Activated naive CD8-positive, alpha-beta T cell treated with anti-CD3 and anti-CD28 coated beads, Interleukin-2, amount 10 ng/mL, durations not matched to agents 7 days and 5 days (primary cell): ENCODE measurements at places on chromosomes 12 and 14. TPM values are rescaled to one million over a fixed set of nuclear protein-coding genes. Genes with fewer than 3 reads are reported as not detected.

GRCh38 chr14:53842938-53843337 lies 113.7 kb downstream of the BMP4 start:
- H3K4me1 ChIP-seq, result no peaks in the 10 kb centered on the region
- DNase-seq, result no peak
- H3K4me3 ChIP-seq, result no peak overlapping the region
- H3K27me3 ChIP-seq, result no peaks in the 10 kb centered on the region
- H3K36me3 ChIP-seq, result no peaks in the 10 kb centered on the region
- H3K27ac ChIP-seq, result no peak overlapping the region

GRCh38 chr12:32995623-32996022 lies 99.0 kb upstream of the PKP2 start:
- no peak overlapping the region for H3K4me3 ChIP-seq
- DNase-seq, result no peak
- H3K36me3 ChIP-seq, result no peaks in the 10 kb centered on the region
- no peaks in the 10 kb centered on the region for H3K4me1 ChIP-seq
- peaks cover 2% of the 10 kb centered on the region for H3K27me3 ChIP-seq
- H3K27ac ChIP-seq, result no peak overlapping the region

DNA sequence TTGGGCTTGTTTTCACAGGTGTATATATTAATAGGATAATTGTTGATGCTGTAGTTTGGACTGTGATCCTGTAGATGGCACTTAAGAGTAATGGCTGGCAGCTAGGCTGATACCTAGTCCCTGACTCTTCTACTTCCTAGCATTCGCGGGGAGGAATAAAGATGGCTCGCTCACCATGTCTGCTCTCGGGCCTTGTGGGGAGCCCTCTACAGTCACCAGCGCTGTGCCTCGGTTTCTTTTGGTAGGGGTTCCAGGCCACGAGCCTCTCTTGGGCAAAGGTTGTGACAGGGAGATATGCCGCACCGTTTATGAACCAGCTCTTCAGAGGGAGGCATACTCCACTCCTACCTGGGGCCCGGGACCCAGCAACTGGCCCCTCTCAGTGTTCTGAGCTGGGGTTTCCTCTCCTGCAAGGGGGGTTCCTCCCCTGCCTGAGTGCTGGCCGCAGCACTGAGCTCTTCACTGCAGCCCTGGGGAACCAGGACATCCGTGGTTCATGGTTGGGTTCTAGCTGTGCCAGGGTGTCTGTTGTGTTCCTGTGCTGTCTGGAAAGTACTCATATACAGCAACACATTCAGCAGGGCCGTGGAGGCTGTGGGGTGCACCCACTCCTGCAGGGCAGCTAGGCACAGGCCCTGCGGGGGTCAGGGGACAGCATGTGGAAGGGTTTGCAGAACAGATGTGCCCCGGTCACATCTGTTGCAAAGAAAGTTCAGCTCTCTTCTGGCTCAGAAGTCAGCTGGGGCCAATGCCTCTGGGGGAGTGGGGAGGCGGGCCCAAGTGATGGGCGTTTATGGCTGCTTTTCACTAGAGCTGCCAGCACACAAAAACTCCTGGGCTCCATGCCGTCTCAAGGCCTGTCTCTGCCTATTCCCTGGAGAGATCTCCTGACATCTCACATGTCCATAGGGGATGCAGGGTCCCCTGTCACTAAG lies 147.9 kb downstream of the PPFIA2 start:
- DNase-seq, result no peak
- no peaks in the 10 kb centered on the region for H3K4me1 ChIP-seq
- H3K4me3 ChIP-seq, result no peak overlapping the region
- no peaks in the 10 kb centered on the region for H3K36me3 ChIP-seq

GRCh38 chr14:81153187-81153586 lies 67.6 kb downstream of the GTF2A1 start:
- no peaks in the 10 kb centered on the region for H3K27me3 ChIP-seq
- H3K27ac ChIP-seq, result no peak overlapping the region
- DNase-seq, result no peak
- H3K4me1 ChIP-seq, result peaks cover 7% of the 10 kb centered on the region
- peaks cover 4% of the 10 kb centered on the region for H3K36me3 ChIP-seq
- H3K4me3 ChIP-seq, result no peak overlapping the region

- H3K27ac ChIP-seq, result no peak overlapping the region
- H3K4me1 ChIP-seq, result no peaks in the 10 kb centered on the region
- no peaks in the 10 kb centered on the region for H3K36me3 ChIP-seq
- peaks cover 3% of the 10 kb centered on the region for H3K27me3 ChIP-seq
- H3K4me3 ChIP-seq, result no peak overlapping the region
Observed at GRCh38 chr12:131873293-131873692, 21.1 kb upstream of the ULK1 start.

Gene PSMD9
- 50.8 TPM for total RNA-seq

Gene CMTM5
- total RNA-seq, result not detected

Gene BEGAIN
- total RNA-seq, result 1.5 TPM

Gene CMKLR1
- total RNA-seq, result 0.82 TPM
